ENCODE measurements at places on chromosomes 11 and 22. TPM values are rescaled to one million over a fixed set of nuclear protein-coding genes. Genes with fewer than 3 reads are reported as not detected.

FUT4 gene
- 2.2 TPM for total RNA-seq

SMC1B gene
- total RNA-seq: 0.03 TPM

TBX1 gene
- 3.0 TPM for total RNA-seq

OTOG gene
- not detected for total RNA-seq

ALDH3B1 gene
- 133 TPM for total RNA-seq

PYGM gene
- 0.54 TPM for total RNA-seq

MUC2 gene
- total RNA-seq: 0.50 TPM

GGA1 gene
- total RNA-seq: 17.3 TPM

RPL3 gene
- 1,840 TPM for total RNA-seq

CALCA gene
- not detected for total RNA-seq

PGA5 gene
- not detected for total RNA-seq

ACR gene
- not detected for total RNA-seq

PLAAT4 gene
- 2.2 TPM for total RNA-seq
